ENCODE measurements at places on chromosomes 12 and 14.

DNA sequence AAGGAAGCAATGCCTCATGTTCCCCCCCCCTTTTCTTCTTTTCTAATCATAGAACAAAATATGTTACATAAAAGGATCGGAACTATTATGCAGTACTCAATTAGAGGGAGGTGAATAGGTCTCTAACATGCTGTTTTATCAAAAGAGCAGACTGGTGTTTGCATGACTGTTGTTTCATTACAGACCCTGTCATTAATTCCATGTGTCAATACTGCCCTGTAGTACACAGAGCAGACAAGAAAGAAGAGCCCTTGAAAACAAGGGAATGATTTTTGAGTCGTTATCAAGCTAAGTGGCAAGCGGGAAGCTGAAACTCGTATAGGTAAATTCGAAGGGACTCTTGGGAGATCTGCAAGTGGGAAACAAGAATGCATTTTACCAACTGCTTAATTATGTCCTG is 76.9 kb upstream of the TMEM263 start:
- no peak for DNase-seq

DNA sequence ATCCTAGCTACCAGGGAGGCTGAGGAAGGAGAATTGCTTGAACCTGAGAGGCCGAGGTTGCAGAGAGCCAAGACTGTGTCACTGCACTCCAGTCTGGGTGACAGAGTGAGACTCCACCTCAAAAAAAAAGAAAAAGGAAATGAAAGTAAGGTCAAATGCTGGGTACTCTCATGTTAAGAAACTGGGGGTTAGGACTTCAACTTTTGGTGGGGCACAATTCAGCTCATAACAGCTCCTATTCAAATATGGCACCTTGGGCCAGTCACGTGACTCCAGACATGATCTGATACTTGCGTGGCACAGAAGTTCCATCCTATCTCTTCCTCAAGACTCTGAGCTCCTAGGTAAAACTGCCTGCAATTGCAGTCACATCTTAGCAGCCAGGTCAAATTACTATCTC is 142.7 kb downstream of the EGLN3 start:
- no peak for DNase-seq

DNA sequence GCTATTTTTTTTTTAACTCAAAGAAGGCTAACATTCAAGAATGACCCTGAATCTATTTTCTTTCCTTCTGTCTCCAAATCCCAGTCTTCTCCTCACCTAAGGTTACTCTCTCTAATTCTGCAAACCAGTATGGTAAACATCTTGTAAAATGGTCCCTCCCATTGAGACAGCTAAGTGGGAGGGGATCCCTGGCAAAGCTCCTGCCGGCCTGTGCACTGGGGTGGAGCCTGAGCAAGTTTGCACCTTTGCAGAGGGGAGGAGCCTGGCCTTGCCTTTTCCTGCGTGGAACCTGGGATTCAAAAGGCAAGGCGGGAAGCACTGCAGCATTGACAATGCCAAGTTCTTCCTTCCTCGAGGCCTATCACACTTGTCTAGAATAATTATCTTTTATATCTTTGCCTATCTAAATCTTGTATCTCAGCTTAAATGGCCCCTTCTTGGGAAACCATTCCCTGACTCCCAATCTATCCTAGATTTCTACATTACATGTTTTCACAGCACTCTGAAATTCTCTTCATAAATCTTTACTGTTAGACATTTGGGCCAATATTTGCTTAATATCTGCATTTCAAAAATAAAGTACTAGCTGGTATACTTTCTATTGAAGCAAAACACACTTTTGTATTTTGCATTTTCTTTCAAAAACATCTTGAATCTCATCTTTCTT is 83.0 kb downstream of the EPS8 start:
- DNase-seq = no peak

GRCh38 chr12:104723895-104724294 is 234.2 kb downstream of the SLC41A2 start:
- DNase-seq = no peak

DNA sequence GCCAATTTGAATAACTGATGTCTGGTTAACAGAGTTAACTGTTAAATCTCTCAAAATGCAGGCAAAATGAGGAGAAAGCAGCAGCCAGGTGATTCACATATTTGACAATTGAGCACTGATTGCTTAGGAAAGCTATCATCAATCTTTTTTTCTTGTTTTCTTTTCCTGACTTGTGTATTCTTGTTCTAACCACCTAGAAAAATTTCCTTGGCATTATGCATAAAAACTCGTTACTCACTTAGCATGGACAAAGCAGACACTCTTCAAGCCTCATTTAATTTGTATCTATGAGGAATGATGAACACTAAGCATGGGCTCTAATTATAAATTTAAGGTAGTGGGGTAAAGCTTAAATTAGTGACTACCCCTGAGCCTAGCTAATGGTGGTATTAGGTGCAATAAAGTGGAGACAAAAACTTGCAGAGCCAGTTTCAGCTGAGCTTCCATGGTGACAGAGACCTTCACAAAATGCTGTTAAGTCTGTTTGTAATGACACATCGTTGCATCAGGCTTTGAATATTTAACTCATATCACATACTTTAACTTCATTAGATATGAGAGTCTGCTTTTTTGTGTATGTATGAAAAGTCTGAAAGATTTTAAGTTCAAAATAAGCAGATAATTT is 52.0 kb downstream of the RASSF9 start:
- no peak for DNase-seq

Data from Right ventricle myocardium superior (tissue), 1 donor.